ENCODE measurements at places on chromosomes 5 and 9. TPM values are rescaled to one million over a fixed set of nuclear protein-coding genes. Genes with fewer than 3 reads are reported as not detected.
A peak's percentile ranks its signal among the peaks of the same experiment; 100 is the strongest.

Gene ZNF622
- polyA plus RNA-seq = 25.9 TPM

Gene F2RL2
- polyA plus RNA-seq = 1.7 TPM

DNA sequence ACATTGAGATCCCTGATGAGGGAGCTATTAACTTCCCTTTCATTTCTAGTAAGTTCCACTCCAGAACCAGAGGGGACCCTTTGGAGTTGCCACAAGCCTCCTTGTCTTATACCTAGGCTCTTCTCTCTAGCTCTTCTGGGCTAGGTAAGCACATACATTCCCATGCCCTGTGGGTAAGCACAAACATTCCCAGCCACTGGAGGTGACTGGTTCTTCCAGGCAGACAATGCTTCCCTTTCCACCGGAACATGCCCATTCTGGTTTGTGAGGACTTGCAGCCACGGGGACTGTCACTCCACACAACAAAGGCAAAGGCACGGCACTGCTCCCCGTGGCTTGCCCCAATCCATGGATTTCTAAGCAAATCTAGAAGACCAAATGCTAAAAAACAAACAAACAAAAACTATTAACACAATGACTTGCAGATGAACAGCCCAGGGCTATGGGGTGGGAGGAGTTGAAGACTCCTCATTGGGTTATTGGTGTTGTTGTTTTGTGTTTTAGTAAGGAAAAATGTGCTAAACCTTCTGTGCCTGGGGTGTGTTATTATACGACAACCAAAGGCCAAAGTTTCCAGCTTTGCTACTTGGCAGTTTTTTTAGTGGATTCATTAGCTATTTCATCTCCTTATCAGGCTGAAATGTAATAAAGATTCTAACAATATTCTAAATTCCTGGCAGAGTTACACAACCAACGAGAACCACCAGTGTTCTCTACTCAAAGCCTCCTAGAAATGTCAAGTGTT lies 276.2 kb downstream of the SYK start:
- no peak for DNase-seq

DNA sequence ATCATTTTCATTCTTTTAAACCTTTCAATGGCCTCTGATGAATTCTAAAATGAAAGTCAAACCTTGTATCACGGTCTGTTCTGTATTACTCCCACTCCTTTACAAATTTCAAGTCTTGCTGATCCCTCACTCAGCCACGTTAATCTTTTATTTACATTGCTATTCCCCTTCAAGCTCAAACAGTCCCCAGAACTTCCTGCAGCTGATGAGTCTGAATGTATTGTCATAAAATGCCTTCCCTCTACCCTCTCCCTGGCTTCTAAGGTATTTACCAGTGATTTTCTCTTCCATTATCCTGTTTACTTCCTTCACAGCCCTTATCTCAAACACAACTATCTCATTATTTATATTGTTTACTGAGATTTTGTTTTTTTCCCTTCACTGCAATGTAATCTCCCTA lies 562.3 kb upstream of the C9orf72 start:
- no peak for DNase-seq

- DNase-seq = no peak
Measured at GRCh38 chr9:130352586-130353285, 87.2 kb downstream of the HMCN2 start.

DNA sequence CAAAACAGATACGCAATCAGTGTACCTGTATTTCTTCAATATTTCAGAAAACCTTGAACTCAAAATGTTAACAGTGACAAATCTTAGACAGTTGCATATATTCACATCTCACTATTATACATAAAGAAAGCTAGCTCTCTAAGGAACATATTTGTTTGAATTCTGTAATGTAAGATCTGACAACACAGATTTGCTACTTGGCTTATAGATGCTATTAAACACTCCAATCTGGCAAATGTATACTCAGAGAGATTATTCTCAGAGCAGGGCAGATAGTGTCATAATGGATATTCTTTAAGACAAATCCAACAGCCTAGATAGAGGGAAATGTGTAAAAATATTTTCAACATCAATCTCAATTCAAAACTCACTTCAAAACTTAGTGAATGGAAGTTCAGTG lies 794.5 kb upstream of the CDH9 start:
- DNase-seq = no peak

GRCh38 chr9:131739959-131740648 lies at the start of gene RAPGEF1:
Gene RAPGEF1 (minus strand): TSS chr9:131740076. CDS start chr9:131739830, 246 bp downstream.
- DNase-seq = no peak

DNA sequence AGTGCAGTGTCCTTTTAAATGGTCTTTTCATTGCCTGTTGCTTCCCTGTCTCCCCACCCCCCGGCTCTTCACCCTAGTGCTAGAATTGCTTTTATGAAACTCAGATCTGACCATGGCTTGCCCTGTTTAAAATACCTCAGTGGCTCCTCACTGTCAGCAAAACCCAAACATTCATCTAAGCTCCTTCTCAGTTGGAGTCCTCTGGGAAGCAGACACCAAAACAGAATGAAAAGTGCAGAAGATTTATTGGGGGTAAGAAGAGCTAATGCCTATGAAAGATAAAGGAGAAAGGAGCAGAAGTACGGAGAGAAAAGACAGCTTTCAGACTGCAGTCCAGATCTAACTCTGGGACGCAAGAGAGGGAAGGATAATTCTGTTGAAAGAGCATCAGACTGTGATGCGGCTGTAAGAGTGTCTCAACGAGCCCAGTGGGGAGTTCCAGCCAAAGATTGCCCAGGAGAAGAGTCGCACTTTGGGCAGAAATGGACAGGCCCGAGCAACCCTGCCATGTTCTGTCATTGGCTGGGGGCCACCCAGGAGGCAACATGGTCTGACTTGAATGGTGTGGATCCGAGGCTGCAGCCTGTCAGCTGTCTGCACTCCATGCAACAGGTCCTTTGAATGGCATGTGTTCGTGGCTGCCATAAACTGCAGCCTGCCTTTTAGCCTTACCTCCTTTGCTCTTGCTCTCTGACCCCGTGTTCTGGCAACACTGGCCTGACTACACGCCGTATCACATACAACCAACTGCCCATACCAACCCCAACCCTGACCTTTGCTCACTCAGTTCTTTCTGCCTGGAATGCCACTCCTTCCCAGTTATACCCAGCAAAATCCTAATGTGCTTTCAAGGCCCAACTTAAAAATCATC lies 55.9 kb downstream of the IRF1 start:
- no peak for DNase-seq

GRCh38 chr9:75197561-75197960 lies 109.2 kb downstream of the OSTF1 start:
- DNase-seq = peak; percentile 72

GRCh38 chr5:178486239-178486641 lies 104.0 kb downstream of the COL23A1 start:
- DNase-seq = no peak

DNA sequence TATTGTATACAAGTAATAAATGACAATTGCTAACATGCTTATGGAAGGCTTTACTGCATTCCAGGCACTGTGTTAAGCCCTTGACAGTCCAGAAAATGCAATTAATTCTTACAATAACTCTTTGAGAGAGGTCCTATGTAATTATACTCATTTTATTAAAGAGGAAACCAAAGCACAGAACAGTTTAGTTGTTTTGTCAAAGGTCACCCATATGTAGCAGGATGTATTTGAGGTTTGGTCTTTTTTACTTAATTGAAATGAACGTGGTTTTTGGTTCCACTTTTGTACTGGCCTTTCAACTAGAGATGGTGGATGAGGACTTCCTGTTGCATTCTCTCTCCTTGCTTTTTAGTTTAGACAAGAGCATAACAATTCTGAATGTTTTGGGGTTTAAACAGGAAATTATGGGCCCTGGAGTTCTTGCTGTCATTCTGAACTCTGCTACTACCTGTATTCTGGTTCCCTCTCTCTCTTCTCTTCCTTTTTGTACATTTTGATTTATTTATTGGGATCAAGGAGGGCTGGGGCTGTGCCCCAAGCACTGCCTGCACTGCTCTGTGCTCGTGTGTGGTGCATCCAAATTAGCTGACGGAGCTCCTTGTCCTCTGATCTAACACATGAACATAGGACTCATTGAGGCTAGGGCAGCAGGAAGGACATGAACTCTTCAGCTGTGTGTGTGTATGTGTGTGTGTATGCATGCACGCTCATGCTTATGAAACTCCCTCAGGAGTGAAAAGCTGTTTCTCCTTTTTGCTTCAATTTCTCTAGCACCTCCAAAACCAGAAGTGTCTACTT lies 47.4 kb downstream of the SLC28A3 start:
- no peak for DNase-seq

GRCh38 chr9:114503522-114504340 lies 1.5 kb downstream of the WHRN start:
- DNase-seq = no peak

DNA sequence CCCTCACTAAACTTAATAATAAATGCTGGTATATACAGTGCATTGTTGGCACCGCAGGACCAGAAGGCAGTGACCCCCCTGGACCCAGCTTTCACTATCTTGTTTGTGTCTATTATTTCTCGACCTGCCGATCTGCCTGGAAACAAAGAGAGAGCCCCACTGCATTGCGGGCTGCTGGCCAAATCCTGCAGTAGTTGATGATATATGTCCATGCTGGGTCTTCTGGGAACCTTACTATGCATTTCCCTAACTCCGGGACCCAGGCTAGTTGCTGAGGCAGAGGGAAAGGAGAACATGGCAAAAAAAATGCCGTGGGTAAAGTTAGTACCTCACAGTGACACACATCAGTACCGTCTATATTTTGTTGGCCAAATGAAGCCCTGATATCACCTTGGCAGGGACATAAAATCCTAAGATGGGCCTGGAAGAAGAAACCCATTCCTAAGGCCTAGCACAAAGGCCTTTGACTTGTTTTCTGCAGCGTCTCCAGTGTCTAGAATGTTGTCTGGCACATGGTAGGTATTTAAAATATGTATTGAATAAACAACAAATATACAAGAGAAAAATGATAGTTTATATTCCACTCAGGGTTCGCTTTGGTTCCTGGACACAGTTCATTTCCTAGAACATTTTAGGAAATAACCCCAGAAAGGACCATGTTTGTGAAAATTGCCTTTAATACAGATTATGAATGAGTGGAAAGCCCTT lies 46.1 kb downstream of the NMUR2 start:
- DNase-seq = no peak

All from spinal cord (tissue), 10 donors.